ENCODE measurements at places on chromosomes 1 and 21. TPM values are rescaled to one million over a fixed set of nuclear protein-coding genes. Genes with fewer than 3 reads are reported as not detected.

Gene CERS2
- total RNA-seq, result 81.2 TPM

Gene CHRM3
- not detected for total RNA-seq

Gene FCGR3B
- not detected for total RNA-seq

Gene SPRR1A
- not detected for total RNA-seq

Gene RGS16
- total RNA-seq, result 0.30 TPM

All from smooth muscle cell of the coronary artery (primary cell).